ENCODE measurements at places on chromosomes 4 and X.
A peak's percentile ranks its signal among the peaks of the same experiment; 100 is the strongest.

- DNase-seq: no peak
Measured at GRCh38 chr4:7191546-7192251, 639 bp upstream of the SORCS2 start.

- DNase-seq: no peak
Measured at GRCh38 chrX:69029771-69030170, 135.5 kb downstream of the PJA1 start.

- no peak for DNase-seq
Measured at GRCh38 chr4:98728871-98729270, 70.5 kb upstream of the TSPAN5 start.

DNA sequence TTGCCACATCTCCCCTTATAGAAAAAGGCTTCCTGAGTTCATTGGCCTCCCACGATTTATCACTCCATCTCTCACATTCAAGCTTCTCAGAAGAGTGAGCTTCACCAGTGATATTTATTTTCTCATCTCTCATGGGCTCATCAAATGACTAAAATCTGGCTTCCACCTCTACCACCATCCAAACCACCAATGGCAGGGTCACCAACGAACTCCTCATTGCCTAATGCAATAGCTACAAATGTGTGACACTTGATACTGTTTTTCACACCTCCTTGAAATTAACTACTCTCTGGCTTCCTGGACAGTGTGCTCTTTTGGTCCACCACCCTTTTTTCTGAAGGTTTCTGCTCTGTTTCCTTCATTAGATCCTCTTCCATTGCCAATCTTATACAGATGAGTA, 129.0 kb downstream of the SH2D1A start:
- no peak for DNase-seq

DNA sequence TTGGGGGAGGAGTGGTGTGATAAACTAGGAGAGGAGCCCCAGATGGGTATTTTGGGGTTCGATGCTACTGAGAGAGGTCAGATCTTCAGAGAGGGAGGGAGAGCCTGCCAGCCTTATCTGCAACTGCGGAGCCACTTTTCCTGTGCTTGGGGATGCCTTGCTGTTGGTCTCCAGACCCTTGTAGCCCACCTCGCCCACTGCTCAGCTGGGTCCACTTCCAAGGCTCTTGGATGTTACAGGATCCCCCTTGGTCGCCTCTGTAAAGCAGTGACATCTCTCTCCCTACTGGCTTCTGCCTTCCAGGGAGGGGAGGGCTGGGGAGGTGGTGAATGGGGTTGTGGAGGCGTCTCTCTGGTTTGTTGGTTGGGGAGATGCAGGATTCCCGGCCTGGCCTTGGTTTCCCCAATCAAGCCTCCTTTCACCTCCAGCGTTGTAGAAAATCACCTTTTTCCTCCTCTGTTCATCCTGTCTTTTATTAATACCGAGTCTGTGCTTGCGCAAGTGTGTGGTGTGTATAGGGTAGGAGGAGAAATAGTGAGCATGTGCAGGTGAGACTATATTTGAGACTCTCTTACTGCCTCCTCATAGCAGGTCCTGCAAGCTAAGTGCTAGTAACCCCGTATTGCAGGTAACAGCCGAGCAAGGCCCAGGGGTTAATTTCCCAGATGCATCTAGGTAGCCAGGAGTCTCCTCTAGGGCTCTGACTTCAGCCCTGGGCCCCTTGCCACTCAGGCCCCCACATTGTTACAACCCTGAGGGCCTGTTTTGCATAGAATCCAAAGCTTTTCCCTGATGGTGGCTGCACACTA, 337.4 kb downstream of the ARHGAP10 start:
- no peak for DNase-seq

GRCh38 chrX:124217304-124218251, 114.9 kb upstream of the TEX13D start:
- no peak for DNase-seq

- DNase-seq: no peak
Measured at GRCh38 chr4:26609868-26610267, 26.0 kb downstream of the TBC1D19 start.

DNA sequence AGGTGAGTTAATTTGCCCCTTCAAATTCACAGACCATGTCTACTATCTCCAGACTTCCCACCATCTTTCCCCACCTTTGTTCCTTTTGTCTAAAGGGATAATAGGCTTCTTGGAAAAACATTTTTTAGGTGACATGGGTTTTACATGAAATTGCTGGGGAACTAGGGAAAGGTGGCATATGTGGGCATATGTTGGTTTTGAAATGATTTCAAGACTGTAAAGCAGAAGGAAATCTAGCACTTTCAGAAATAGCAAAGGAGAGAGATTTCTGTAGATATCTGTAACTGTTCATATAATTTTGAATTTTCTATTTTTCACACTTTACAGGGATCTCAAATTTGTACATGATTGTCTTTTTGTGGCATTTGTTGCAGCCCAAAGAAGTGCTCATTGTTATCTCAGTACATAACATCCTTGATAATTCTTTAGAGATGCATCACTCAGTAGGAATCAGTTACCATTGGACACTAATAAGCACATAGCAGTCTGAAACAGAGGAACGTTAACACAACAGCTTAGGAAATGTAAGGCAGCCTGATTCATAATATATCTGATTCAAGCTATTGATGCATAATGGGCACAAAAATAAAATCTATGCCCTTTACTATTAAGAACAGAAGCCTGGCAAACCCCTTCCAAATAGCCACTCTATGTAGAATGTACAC, 659.7 kb downstream of the CENPC start:
- DNase-seq: no peak

GRCh38 chr4:133823177-133823576, 378.4 kb downstream of the PABPC4L start:
- DNase-seq: no peak

- DNase-seq: no peak
Measured at GRCh38 chr4:6476893-6477292, 4.5 kb upstream of the PPP2R2C start.

GRCh38 chr4:38619316-38619715, 44.7 kb upstream of the KLF3 start:
- DNase-seq: no peak

DNA sequence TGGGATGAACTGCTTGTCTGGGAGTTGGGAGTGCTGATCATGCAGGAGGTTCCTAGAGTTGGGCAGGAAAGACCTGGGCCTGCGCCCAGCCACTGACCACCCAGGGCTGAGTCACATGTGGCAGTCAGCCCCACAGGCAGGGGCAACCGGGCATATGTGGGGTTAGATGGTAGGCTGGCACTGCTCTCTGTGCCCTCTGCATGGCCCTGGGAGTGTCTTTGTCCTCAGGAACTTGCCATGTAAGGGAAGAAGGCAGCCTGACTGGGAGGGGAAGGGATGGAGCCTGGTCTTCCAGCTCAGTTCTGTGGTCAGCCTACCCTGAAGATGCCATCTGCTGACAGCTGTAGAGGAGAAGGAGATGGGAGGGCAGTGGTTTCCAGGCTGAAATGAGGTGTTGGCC, 70.2 kb upstream of the EFNB1 start:
- DNase-seq: no peak

DNA sequence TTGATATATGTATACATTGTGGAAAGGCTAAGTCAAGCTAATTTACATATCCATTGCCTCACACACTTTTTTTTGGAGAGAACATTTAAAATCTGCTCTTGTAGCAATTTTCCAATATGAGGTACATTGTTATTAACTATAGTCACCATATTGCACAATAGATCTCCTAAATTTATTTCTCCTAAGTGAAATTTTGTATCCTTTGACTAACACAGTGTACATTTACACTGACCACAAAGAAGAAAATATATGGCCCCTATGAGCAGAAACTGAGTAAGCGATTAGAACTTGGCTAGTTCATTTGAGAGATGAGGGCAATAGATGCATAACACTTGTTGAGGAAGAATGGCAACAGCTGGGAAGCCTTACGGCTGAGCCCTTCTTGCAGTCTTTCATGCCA, 20.3 kb upstream of the GUCY1B1 start:
- DNase-seq: no peak

- no peak for DNase-seq
Measured at GRCh38 chrX:130413415-130413814, 11.6 kb downstream of the RBMX2 start.

DNA sequence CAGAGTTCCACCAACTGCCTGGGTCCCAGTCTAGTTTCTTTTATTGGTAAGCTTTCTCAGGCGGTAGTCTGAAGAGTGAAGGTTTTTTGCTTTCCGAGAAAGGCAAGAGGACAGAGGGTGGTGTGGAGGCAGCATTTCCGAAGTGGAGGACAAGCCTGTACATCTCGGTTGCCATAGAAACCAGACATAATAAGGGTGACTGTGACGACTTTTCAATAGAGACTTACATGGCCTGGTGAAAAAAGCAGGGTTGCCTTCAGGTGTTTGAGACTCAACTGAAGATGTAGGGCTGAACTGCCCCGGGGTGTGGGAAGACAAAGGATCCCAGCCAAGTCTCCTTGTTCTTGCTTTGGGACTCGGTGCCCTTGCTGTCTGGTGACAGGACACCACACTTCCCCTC, 53.6 kb upstream of the RAB40AL start:
- no peak for DNase-seq

DNA sequence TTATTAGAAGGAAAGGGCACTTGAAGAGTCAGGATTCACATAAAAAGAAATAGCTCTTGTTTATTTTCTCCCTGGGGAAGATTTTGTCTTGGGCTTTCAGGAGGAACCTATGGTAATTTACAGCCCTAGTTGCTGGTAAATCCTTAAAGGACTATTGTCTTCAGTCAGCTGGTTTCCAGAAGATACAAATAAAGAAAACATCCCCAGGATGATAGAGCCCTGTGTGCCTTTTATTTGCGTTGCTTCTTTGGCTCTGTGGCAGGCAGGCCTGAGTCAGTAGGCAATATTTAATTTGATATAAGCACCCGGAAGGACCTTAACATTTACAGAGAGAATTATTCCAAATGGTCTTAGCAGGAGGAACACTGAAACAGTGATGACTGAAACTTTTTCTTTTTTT, 131.0 kb upstream of the SLC34A2 start:
- DNase-seq: no peak

DNA sequence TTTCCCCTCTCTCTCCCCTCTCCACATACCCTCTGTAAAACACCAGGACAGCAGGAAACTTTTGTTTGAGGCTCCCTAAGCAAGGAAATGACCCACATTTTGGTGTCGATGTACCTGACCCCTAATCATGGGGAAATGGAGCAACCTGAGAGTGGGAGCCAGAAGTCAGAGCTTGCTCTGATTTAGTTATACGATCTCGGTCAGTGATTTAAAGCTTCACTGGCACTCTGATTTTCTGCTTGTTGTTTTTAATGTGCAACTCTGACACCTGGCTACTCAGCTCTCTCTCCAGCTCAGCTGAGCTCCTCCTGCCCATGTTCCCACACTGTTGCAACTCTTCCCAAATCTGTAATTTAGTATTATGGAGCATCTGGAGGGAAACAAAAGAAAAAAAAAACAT, 408.6 kb downstream of the ADAM29 start:
- DNase-seq: no peak

DNA sequence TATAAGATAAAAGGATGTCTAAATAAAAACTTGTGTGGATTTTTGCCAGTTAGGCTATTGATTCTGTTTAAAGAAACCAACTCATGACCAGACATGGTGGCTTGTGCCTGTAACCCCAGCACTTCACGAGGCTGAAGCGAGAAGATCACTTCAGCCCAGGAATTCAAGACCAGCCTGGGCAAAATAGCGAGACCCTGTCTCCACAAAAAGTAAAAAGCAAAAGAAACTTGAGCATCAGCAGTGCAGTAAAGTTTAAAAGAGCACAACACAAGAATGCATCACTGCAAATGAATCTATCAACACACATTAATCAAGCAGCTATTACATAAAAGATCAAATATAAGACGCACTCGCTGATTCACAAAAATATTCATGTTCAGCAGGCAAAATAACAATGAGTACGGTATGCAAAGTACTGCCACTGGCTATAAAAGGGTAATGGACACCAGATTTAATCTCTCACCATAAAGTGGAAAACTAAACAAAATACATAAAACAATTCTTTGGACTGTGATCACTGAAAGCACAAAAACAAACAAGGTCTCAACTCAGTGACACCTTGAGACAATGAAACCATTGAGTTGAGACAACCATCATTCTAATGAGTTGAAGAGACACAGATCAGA, 41.3 kb downstream of the LRBA start:
- DNase-seq: no peak

- no peak for DNase-seq
Measured at GRCh38 chr4:56181140-56181953, 205.9 kb downstream of the AASDH start.

DNA sequence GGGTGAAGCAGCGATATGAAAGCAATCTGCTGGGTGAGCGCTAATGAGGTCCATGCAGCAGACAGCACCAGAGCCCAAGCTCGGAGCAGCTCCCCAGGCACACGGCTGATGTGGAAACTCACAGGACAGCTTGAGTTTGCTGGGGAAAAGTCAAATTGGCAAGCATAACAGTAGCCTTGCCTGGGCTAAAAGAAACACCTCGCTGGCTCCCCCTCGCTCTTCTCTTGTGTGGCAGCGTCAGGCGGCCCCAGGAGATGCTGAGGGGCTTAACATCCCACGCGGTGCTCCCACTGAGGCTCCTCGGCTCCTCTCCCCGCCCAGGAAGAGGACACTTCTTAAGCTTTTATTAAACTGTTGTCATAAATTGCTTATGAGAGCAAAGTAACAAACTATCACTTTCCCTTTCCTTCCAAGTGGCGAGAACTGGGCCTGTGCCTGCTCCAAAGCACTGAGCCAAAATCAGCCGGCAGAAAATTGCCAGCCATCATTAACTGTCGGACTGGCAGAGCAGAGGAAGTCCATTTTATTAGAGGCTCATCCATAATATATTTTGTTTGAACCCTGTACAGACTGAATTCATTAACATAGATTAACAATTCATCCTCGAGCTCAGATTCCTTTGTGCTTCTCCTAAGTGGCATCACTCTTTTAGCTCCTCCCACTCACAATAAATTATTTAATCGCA, 111.4 kb downstream of the TSPAN5 start:
- peak; percentile 44 for DNase-seq
